Stimulated activated CD4-positive, alpha-beta T cell treated with anti-CD3 and anti-CD28 coated beads, Interleukin-1b, Interleukin-23, amount 100 ng/mL, for 1 hour (primary cell): ENCODE measurements at places on chromosomes 5 and 9.

DNA sequence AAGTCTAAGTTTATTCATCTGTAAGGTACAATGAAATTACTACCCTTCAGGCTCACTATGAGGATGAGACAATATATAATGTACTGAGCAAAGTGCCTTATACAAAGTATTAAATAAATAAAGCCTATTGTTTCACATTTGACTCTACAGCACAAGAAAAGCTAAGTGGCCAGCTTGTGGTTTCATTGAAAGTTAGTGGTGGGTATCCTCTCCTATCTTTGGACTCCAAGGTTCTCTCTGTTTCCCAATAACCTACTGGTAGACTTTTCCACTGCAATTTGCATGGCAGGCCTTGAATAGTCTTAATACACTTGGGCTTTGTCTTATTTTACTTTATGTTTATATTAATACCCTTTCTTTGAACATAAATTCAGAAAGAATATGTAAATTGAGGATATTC lies 262.7 kb downstream of the DEPDC1B start:
- DNase-seq: no peak

GRCh38 chr5:113150221-113150620 lies 173.6 kb downstream of the DCP2 start:
- no peak for DNase-seq

GRCh38 chr5:150791536-150791935 lies 13.0 kb downstream of the SMIM3 start:
- no peak for DNase-seq

GRCh38 chr9:123942542-123942941 lies 12.6 kb upstream of the DENND1A start:
- DNase-seq: no peak

DNA sequence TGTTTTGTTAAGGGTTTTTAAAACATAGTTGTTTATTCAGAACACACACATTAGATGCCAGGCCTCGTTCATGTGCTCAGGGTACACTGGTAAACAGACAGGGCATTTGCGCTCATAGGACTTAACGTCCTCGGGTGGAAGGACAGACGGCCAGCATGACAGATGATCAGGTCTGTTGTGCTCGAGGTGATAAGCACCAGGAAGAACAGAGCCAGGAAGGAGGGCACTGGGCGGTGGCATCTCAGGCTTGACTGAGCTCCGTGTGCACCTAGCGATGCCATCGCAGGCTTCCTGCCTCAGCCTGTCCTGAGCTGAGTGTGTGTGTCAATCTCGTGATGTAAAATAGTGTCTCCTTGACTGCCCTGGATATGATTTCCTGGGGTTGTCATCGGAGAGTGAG lies 96.5 kb downstream of the EHMT1 start:
- no peak for DNase-seq

GRCh38 chr5:181246276-181247049 lies 2.8 kb upstream of the RACK1 start:
- DNase-seq: peak; percentile 47

DNA sequence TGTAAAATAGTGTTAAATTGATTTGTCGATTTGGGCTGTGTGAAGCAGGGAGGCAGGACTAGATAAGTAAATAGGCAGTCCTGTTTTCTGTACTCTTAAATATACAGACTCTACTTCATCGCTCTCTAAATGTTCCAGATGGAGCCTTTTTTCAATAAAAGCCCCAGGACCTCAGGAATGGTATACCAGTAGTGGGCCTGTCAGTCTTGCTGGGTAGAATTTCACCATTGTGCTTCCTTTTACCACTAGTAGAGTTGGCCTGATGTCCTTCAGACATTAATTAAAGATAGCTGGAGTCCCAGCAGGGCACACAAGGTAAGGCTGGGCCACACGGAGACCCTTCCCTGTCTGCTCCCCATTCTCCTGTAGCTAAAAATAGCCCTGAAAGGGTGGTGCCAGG lies 6.0 kb downstream of the SNX18 start:
- no peak for DNase-seq

DNA sequence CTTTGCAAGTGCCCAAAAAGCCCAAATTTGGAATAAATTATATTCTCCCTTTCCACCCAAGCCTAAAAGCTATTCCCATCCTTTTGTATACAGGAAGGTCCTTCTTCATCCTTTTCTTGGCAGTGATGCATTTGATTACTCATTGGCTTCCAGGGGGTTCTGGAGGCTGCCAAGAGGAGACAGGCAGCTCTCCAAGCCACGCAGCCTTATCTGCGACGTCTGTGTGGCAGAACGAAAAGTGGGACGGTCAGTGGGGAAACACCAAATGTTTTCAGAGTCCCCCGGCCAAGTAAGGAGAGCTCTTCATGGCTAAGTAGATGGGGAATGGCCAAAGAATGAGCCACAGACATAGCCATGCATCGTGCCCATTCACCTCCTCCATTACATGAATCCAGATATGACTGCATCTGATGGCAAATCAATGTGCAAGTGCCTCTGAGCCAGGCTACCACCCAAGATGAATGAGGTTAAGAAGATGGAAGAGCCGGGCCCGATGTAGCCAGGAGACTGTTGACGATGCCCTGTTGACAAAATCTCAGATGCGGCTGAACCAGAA lies 12.1 kb downstream of the ADAM19 start:
- no peak for DNase-seq

GRCh38 chr9:135667463-135668001 lies 4.4 kb downstream of the LCN9 start:
- no peak for DNase-seq

DNA sequence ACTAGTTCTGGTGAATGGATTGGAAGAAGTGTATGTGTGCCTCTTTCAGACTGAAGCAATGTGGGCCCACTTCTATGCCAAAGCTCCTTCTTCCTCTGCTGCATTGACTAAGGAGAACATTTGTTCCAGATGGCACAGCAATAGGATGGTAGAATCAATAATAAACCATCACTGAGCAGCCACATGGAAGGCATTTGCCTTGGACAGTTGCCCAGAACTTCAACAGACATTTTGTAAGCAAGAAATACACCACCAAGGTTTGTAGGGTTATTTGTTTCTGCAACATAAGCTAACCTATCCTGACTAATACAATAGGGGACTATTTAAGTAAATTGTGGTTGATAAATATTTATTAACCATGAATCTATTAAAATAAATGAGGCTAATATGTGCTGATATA lies 37.7 kb upstream of the CSNK1G3 start:
- DNase-seq: no peak

- no peak for DNase-seq
Measured at GRCh38 chr5:171606414-171607024, 179.1 kb upstream of the SMIM23 start.

GRCh38 chr5:98827161-98827560 lies 53.7 kb downstream of the RGMB start:
- no peak for DNase-seq

DNA sequence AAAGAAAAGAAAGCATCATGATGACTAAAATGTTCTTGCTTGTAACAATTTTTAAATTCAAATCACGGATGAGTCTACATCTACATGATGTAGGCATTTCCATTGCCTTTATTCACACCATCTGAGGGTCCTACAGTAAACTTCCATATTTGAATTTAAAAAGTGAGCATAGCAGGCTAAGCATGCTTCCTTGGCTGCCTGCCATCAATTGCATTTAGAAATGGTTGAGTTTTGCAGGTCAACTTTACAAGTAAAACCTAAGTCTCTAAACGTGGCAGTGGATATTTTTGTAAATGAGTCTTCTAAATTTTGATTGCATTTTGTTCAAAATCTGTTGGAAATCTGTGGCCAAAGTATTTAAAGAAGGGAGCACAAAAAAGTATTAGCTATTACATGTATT lies 136.5 kb upstream of the PTCH1 start:
- DNase-seq: no peak

GRCh38 chr5:180090098-180090768 lies 18.7 kb upstream of the RNF130 start:
- peak; percentile 55 for DNase-seq

- DNase-seq: no peak
Measured at GRCh38 chr5:150035139-150035895, 34.8 kb downstream of the HMGXB3 start.

DNA sequence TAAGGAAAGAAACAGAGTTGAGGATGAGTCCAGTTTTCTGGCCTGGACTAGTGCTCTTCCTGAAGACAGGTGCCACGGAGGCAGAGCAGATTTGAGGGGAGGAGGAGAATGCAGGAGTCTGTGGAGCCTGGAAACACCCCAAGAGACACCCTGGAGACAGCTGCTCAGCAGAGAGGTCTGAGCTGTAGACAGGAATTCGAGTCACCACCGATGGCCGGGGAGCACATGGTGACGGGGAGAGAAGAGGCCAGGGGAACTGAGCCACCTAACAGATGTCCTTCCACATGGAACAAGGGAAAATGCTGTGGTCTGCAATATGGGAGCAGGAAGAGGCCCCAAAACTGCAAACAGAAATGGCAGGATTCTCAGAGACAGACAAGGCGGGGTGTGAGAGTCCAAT lies 22.9 kb downstream of the CPLX2 start:
- DNase-seq: no peak

DNA sequence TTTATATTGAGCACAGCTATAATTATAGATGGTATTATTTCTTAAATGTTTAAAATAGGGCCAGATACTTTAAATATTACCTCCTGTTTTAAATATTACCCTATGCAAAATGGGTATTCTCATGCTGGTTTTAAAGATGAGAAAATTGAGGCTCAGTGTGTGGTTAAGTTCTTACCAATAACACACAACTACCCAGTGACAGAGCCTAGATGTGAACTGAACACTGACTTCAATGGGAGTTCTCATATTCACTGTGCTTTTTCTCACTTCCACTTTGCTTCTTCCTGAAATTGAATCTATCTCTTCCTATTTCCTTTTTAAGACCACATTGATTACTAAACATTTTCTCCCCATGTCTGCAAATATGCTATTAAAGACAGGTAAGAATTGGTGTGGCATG lies 135.8 kb upstream of the TUSC1 start:
- DNase-seq: no peak

DNA sequence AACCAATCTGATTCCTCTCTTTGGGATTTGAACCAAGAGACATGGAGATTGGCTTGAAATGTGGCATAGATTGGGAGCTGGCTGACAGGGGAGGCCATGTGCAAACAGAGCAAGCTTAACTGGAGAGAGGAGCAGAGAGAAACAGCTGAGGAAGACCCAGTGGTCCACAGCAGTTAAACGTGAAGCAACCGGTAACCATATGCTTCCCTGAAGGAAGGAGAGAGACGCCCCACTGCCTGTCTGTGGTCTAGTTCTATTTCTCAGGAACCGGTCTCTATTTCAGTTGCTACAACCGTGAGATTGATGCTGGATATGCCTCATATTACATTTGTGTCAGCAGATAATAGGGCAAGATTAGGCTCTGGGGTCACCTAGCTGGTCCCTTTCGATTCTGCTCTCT lies 13.6 kb upstream of the GAS1 start:
- DNase-seq: no peak

GRCh38 chr9:129174102-129174723 lies 3.8 kb downstream of the IER5L start:
- DNase-seq: peak; percentile 77

DNA sequence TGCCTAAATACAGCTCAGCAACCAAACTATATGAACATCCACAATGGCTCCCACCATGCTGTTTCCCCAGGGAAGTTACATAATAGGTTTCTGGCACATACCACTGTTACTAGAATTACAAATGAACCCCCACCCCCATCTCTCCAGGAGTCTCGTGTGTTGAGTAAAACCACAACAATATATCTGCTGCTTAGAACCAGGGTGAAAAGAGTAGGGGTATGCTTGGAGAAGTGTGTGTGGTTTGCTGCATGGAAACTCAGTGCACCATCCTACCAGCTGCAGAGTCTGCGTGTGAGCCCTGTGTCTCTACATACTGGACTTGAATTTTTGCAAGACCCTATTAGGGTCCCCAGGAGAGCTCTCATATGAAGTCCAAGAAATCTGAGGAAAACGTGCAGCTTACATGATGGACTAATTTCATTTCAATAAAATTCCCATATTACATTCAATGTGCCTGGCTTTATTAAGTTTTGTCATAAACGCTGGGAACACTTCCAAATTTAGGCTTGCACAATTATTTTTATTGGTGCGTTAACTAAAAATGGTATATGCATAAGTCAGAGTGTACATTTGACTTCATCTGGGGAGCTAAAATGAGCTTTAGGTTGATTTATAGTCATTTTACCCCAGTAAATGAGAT lies 104.5 kb upstream of the NFIB start:
- DNase-seq: no peak

DNA sequence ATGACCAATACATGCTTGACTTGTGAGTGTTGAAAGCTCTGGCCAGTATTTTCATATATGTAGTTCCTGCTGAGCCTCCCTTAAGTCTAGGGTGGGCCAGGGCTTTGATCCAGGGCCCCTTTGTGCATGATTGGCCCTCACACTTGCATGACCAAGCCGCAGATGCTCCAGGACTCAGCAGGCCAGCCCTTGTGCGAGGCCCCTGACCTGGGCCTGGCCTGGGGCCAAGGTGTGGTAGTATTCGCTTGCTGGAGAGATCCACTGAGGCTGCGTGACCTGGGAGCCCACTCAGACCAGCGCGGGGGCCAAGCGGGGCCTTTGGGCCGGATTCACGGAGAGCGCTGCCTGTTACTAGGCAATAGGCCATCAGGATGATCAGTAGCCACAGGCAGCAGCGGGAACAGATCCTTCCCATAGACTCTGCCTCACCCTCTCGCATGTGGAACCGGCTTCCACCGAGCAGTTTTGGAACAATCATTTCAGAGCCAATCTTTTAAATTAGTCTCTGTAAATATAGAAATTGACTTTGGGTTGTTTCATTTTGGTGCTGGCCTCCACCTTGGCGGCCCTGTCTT lies 79.0 kb upstream of the PTCH1 start:
- DNase-seq: no peak

- DNase-seq: no peak
Measured at GRCh38 chr9:84442712-84443111, 102.2 kb upstream of the SLC28A3 start.

GRCh38 chr9:35035851-35036701 lies 36.3 kb downstream of the VCP start:
- DNase-seq: no peak

GRCh38 chr9:108463932-108464606 lies 391.7 kb downstream of the ACTL7B start:
- no peak for DNase-seq

- DNase-seq: no peak
Measured at GRCh38 chr5:172410662-172411483, 43.5 kb downstream of the SH3PXD2B start.

- DNase-seq: no peak
Measured at GRCh38 chr5:52693280-52693679, 94.4 kb upstream of the ITGA1 start.

DNA sequence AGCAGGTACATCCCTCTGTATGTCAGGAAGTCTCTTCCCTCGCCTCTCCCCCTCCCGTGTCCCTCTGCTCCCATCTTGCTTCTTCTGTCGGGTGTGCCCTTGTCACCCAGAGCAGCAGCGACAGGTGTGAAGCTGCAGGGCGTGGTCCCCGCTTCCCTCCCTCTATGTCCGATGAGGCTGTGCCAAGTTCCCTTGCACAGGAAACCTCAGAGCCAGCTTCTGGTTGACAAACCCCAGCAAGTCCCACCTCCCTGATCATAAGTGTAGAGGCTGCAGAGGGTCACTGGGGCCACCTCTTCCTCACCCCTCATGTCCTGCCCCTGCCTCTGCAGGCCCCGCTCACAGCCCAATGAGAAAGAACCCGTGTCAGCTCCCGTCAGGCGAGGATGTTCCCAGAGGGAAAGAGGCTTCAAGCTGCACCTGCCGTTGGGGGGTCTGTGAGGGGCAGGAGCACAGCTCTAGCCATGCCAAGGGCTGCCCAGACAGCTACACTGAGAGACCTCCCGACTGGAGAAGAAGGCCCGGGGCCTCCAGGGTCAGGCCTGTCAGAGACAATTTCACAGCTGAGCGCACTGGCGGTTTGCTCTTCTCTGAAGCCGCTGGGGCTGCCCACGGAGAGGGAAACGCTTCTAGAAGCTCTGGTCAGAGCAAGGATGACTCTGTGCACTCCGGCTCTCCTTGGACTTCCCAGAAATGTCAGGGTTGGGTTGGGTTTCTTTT lies 73.3 kb downstream of the AK8 start:
- no peak for DNase-seq
